ENCODE measurements at places on chromosomes 6 and 20.

DNA sequence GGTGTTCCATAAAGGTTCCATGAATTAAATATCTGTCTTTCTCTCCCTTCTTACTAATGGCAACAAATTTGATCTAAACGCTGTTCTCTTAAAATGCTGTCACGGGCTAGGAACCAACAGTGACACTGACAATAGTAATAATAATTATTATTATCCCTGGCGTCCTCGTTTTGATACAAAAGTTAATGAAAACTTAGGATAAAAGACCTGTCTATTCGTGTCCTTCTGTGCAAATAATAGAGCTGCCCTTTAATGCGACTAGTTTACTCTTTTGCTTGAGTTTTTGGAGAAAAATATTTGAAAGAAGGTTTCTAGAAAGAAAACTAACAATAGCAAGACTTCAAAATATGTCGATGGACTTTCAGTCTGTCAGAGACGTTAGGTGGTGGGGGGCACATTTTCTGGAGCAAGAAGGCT lies 4.3 kb downstream of the VGLL2 start:
- DNase-seq: no peak

DNA sequence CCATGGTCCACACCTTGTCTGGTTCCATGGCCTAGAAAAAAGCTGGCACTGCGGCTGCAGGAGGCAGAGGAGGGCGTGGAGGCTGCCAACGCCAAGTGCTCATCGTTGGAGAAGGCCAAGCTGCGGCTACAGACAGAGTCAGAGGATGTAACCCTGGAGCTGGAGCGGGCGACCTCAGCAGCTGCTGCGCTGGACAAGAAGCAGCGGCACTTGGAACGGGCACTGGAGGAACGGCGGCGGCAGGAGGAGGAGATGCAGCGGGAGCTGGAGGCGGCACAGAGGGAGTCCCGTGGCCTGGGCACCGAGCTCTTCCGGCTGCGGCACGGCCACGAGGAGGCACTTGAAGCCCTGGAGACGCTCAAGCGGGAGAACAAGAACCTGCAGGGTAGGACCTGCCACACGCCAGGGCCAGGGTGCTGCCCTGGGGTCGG lies 43.4 kb downstream of the MYH7B start:
- DNase-seq: no peak

DNA sequence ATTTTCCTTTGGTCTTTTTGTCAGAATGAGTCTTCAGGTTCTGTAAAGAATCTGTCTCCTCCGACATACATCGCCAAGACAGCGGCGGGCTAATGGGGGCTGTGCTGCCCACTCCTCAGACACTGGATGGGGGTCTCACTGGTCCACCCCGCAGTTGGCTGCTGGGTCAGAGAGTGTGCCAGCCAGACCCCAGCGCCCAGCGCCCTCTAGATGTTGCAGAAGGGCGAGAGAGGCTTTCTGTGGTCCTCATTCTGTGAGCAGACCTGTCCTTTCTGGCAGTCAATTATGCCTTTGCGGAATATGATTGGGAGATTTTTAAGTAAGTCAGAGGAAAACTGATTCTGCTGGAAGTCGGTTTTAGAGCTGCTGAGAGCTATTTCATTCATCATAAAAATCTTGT lies 7.8 kb upstream of the CCR6 start:
- no peak for DNase-seq

DNA sequence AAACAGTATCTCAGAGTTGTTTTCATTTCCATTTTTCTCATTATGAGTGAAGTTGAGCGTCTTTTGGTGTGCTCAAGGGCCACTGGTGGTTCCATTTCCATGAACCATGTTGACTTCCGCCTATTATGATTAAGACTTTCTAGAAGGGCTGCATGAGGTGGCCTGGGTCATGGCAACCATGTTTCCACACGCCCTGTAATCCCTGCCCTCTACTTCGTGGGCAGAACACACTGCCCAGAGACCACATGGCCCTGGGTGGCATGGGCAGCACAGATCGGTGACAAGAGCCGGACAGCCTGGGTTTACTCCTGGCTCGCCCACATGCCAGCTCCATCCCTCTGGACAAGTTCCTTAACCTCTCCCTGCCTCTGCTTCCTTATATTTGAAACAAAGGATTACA lies 14.8 kb downstream of the PRPH2 start:
- DNase-seq: no peak

DNA sequence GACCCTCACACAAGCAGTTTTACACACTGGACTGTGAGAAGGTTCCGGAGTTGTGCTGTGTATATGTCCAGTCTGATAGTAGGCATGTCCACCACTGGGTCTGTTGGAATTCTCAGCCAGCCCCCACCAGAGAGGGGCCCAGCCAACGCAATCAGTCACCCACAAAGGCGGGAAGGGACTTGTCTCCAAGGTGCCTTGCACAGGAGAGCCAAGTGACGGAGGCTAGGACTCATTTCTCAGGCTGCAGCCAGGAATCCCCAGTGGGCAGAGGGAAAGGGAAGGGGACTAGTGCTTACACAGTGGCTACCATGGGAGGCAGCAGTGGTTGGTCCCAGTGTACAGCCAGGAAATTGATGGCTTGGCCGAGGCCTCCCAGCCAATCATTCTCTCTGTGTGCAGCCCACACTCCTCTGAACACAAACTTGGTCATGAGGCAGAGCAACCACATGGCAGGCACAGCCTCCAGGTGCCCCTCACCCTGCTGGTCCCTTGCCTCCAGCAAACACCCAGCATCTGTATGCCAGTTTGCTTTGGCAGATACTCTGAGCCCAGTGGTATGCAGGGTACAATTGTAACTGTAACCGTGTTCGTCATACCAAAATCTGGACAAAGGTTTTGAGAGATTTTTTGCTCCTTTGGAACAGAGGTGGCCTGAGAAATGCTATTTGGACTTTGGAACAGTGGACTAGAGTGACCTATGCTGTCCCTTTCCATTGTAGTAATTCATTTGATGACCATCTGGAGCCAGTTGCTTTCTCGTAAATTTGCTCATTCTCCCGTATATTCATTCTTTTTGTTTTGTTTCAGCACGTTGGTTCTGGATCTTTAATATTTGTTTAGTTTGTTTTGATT lies 72.9 kb upstream of the MYL9 start:
- no peak for DNase-seq

- no peak for DNase-seq
Observed at GRCh38 chr6:123904228-123904627, 100.6 kb downstream of the NKAIN2 start.

DNA sequence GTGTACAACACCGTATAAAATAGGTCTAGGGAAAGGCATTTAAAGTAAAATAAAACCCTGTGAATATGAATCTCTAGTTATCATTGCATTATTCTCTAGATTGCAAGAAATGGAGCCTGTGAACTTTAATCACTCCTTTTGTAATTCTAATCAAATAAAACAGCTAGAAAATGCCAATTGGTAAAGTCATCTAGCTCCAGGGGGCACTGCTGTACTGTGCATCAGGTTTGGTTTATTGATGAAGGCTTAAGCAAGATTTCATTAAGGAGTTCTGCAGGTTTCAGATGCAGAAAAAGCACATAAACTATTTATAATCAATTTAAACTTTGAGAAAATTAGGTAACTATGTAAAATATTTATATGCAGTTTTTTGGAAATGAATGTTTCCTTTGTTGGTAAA lies 645.0 kb downstream of the PHF3 start:
- DNase-seq: no peak

DNA sequence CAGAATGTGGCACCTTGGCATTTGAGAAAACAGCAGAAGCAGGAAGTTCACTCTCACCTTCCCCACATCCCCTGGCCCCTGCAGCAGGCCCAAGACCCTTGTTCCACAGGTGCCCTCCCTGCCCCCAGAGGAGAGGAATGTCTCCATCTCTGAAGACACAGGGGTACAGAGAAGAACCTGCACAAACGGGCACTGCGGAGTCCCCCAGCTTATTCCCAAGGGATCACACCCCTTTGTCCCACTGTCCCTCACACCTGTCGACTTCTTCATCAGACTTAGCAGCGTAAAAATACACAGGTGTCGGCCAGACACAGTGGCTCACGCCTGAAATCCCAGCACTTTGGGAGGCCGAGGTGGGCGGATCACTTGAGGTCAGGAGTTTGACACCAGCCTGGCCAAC lies 42.9 kb upstream of the TMEM181 start:
- DNase-seq: no peak

DNA sequence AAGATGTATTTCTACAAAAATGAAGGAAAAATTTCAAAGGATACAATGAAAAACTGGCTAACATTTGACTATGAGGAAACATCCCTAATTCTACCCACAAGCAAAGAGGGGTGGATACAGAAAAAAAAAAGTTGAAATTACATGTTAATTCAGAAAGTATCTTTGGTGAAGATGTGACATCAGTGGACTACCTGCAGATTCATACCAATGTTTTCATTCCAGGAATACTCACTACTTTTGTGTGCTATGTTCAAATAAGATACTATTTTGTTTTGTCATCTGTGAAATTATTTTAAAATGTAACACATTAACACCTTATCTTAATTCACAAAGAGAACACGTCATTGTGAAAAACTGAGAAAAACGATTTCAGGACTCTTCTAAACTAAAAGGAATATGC lies 159.3 kb upstream of the SHLD1 start:
- DNase-seq: no peak

GRCh38 chr6:39231521-39232243 lies 2.4 kb upstream of the KCNK5 start:
- no peak for DNase-seq

DNA sequence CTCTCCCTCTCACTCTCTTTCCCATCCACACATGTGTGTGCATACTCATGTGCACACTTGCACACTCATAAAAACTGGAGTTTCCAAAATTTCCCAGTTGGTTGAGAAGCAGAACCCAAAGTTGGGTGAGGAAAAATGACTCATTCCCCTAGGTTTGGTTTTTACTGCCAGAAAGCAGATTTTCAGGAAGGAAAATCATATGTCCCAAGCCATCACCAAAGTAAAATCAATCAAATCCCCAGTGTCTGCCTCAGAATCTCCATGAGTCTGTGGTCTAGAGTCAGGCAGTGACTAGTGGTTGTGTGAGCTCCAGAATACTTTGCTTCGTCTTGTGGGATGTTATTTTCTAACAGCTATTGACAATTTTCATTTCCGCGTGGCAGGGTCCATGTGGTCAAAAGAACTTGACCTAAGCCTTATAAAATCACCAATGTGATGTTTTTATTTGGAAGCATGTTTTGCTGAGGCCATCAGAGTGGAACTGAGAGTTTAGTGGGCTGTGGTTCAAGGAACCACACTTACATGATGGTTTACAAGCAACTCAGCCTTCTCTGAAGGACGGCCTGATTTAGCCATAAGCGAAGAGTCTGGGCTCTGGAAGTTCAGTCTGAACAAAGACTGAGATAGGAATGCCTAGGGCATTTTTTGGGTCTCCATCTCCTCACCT lies 81.9 kb upstream of the CCN6 start:
- DNase-seq: no peak

DNA sequence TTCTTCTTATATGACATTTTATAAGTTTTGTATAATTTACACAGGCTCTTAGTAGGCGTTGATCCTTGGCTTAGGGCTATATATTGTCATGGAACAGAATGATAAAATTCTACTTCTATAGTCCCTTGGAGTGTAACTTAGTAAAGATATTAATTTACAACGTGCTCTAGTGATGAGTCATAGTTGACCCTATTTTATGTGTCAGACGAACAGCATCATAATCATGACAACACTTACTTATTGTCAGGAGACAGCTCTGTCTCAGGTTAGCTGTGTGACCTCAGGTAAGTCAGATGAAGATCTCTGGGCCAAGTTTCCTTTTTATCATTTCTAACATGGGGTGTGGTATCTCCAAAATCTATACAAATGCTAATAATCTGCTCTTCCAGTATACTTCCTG lies 473.5 kb downstream of the UTRN start:
- DNase-seq: no peak

DNA sequence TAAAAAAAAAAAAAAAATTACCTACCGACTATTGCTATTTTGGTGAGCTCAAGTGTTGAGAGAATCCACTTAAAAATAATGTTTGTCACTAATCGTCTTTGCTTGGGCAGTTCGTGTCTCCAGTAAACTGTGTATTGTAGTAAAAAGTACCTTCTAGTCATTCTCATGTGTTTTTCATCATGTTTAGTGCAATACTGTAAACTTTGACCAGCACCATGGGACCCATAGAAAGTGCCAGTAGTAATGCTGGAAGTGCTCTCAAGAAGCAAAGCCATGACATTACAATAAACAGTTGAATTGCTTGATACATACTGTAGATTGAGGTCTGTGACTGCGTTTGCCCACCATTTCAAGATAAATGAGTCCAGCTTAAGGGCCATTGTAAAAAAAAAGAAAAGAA lies 395.2 kb downstream of the BCKDHB start:
- DNase-seq: no peak

- DNase-seq: peak; percentile 28
Observed at GRCh38 chr6:109441069-109441816, 719 bp downstream of the SMPD2 start.

DNA sequence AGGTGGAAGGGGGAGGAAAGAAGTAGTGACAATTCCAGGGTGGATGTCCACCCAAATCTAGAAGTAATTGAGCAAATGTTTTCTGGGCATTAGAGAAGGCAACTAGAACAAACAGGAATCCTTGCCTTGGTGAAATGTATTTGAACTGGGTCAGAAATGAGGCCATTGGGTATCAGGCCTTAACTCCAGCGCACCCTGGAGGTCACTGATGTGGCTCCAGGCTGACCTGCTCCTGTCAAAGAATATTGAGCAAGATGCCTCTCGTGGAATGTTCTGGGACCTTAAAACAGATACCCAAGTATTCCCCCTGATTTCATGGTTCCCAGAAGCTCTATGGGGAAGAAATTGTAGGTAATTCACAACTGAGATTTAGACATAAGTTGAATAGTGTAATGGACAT lies 6.9 kb downstream of the HLA-DPB1 start:
- DNase-seq: no peak

- no peak for DNase-seq
Observed at GRCh38 chr6:15331143-15331542, 85.3 kb downstream of the JARID2 start.

DNA sequence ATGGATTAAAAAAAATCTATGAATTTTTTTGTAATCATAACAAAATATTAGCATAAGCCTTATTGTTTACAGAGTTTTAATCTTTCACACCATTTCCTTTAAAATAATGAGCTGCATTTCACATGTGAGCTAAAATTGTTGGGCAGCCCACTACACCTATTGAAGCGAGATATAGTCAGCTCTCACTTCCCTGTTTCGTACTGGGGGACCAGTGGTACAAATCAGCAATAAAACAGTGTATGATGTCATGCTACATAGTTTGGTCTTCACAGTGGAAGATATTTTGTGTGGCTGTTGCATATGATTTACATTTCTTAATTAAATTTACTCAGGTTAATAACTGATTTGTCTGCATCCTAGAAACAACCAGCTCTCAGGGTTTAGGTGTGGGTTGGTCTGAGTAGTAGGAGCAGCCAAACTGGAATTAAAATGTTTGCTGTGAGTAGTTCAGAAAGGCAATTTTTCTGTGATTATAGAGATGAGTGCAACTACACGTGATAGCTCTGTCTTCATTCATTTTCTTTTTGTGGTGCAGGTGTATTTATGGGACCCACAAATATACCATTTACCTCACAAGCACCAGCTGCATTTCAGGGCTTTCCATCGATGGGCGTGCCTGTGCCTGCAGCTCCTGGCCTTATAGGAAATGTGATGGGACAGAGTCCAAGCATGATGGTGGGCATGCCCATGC lies 99.3 kb downstream of the B3GAT2 start:
- no peak for DNase-seq

GRCh38 chr6:160507420-160507819 lies 156.7 kb downstream of the LPA start:
- no peak for DNase-seq

Measured in activated effector memory CD4-positive, alpha-beta T cell treated with Interleukin-2 at 50 U/mL for 16 hours (primary cell).